ENCODE measurements at places on chromosomes 6 and 20.

GRCh38 chr20:45347297-45347935 is 808 bp downstream of the SDC4 start:
- DNase-seq: no peak

DNA sequence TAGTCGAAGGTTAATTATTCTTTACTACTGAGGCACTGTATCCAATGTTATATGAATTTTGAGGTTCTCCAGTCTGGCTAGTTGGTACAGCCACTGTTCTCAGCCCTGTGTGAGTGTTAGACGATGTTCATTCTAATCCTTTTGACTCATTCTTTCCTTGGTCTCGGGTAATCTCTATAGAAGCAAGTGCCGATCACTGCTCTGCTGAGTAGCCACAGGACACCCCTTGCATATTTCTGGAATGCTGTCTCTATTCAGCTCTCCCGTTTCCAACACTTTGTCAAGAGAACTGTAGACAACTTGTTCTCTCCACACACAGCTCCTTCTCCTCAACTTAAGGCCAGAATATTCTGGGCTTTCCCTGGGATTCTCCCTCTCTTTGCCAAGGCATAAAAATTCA is 42.4 kb upstream of the PLCB1 start:
- no peak for DNase-seq

GRCh38 chr6:41428996-41429421 is 93.6 kb downstream of the NCR2 start:
- peak; percentile 77 for DNase-seq

GRCh38 chr6:28393912-28394662 is 5.5 kb downstream of the ZSCAN12 start:
- no peak for DNase-seq

DNA sequence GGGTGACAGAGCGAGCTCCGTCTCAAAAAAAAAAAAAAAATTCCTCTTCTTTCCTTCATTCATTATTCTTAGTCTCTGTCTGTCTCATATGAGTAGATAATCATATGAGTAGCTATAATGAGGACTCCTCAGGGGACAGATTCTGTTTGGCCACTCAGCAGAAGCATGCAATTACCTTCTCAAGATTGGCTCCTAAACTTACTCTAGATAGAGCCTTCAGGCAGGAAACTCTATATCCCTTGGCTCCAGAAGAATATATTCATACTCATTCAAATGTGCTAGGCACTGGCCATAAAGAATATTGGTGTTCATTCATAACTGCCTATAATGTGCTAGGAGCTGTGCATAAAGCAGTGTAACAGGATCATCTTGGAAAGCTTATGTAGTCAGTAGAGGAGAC is 2.2 kb upstream of the ACAT2 start:
- no peak for DNase-seq

DNA sequence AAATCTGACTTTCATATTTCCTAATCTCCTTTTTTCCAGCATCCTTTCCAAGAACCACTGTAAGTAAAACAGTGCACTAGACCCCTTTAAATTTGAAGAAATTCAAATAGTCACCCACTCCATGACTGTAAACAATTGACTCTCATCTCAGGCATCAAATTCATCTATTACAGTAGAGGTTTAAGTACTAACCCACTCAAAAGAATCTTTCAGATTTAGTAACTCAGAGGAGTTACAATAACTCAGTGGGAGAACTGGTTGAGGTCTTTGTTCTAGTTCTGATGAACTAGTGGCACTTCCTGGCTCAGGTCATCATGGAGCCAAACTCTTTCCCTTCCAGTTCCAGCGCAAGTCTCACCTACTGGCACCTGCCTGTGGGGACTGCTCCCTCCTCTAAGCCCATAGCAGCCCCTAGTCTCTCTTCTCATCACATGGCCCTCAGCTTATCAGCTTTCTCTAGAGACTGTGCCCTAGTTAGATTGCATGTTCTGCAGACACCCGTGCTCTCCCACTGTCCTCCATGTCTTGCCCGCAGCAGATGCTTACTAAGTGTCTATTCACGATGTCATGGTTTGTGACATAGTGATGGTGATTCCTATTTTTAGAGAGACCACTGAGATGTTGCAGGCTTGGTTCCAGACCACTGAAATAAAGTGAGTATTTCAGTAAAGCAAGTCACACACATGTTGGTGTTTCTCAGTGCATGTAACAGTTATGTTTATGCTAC is 196.2 kb downstream of the TBC1D7 start:
- DNase-seq: no peak

- no peak for DNase-seq
These were observed 94.5 kb downstream of the SIM1 start for GRCh38 chr6:100370265-100370664.

- no peak for DNase-seq
These were observed 54.2 kb downstream of the BCAS4 start for GRCh38 chr20:50848846-50849673.

DNA sequence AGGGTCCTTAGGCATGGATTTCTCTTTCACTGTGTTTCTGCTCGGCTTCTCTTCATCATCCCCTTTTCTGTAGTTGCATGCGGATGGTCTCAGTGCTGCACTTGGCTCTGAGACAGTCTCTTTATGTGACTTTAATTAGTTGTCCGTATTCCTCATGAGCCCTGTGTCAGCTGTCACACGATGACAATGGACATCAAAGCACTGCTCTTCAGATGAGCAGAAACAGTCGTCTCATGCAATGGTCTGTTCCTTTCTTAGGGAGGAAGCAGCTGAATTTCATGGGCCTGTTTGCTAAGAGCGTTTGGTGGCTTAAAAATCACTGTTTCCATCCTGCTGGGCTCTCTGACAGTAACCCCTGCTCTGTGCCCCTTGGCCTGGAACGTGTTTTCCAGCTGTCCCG is 64.9 kb downstream of the SYTL3 start:
- DNase-seq: no peak

- DNase-seq: no peak
These were observed 19.9 kb downstream of the ZNF451 start for GRCh38 chr6:57109880-57110279.

- DNase-seq: no peak
These were observed 21.6 kb downstream of the TFEB start for GRCh38 chr6:41713650-41714291.

- DNase-seq: no peak
These were observed 137.5 kb downstream of the ATXN1 start for GRCh38 chr6:16623731-16624130.

DNA sequence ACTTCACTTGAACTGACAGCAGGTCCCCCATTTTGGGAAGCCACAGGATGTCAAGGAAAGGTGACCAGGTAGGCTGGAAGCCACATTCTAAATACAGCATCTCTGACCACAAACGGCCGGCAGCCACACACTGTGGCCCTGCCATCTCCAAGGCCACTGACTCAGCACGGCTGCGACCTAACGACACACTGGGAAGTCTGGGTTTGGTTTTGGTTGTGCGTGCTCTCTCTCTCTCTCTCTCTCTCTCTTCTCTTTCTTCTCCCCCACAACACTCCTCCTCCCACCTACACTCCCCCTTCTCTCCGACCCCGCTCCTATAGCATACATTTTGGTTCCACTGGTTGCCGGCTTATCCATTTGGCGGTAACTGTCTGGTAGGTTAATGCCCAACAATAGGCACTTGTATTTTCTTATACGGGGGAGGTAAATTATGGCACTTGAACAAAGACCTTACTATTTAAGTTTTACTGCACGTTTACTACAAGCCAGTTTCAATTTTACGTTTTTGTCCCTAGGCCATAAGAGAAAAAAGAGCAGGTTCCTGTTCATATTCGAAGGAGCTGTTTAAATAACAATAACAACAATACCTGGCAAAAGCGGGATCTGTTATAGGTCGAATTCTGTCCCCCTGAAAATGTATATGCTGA is 103.6 kb downstream of the GMDS start:
- no peak for DNase-seq

DNA sequence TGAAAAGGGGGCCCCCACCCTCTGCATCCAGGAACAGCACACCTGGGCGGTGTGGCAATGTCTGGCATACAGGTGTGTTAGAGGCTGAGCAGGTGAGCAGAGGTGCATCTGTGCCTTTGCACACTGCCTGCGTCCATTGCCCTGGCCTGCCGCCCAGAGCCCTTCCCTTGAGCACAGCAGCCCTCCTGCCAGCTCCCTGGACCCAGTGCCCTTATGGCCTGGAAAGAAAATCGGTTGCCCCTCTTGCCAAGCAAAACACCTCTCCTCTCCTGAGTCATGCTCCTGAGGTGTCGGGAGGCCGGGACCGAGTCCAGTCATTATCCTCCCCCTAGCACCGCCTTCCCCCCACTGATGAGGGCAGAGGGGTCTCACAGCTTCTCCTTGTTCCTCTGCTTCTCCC is 259.9 kb downstream of the SMOC2 start:
- DNase-seq: no peak

GRCh38 chr20:11438412-11438811 is 479.3 kb upstream of the BTBD3 start:
- DNase-seq: no peak

- DNase-seq: no peak
These were observed 65.3 kb downstream of the AIG1 start for GRCh38 chr6:143125864-143126573.

- peak; percentile 62 for DNase-seq
These were observed 210.0 kb upstream of the SNX9 start for GRCh38 chr6:157613011-157613522.

DNA sequence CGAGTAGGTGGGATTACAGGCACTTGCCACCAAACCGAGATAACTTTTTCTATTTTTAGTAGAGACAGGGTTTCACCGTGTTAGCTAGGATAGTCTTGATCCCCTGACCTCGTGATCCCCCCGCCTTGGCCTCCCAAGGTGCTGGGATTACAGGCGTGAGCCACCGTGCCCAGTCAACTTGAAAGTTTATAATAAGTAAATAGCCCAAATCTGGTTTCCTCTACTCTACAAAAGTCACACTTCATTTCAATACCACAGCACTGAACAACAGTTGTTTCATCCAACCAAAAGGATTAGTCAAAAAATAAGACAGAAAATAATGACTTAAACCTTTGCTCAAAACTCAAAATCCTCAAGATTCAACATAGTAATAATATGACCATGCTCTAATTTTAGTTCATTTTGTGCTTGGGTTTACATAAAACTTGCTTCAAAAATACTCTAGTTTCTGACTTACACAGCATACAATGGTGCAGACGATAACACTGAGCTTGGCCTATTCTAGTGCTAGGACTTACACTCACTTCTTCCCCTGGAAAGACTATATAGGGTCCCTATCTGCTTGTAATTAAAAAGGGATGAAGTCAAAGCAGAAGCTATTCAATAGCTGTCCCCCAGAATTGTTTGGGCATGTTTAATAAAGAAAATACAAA is 56.7 kb downstream of the NT5E start:
- DNase-seq: no peak

- DNase-seq: no peak
These were observed 2.8 kb upstream of the MC3R start for GRCh38 chr20:56245761-56246160.

DNA sequence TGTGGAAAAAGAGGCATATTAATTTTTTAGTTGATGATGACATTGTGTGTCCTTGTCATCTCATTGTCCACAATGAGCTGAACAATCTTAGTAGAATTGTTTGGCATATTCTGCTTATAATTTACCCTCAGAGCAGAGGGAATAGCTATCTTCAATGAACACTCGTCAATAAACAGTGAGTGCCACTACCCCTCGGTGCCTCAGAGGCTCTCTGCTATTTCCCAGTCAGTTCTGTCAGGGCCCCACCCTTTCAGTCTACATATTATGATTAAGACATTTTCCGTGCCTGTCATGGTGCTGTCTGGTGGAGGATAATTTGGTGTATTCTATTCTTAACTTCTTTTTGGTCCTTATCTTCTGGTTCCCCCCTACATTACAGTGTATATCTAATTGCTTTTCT is 31.2 kb downstream of the NUS1 start:
- DNase-seq: no peak

- no peak for DNase-seq
These were observed 492.5 kb downstream of the CDKAL1 start for GRCh38 chr6:21026576-21027273.

GRCh38 chr6:159533568-159533967 is 159.5 kb downstream of the SOD2 start:
- DNase-seq: no peak

DNA sequence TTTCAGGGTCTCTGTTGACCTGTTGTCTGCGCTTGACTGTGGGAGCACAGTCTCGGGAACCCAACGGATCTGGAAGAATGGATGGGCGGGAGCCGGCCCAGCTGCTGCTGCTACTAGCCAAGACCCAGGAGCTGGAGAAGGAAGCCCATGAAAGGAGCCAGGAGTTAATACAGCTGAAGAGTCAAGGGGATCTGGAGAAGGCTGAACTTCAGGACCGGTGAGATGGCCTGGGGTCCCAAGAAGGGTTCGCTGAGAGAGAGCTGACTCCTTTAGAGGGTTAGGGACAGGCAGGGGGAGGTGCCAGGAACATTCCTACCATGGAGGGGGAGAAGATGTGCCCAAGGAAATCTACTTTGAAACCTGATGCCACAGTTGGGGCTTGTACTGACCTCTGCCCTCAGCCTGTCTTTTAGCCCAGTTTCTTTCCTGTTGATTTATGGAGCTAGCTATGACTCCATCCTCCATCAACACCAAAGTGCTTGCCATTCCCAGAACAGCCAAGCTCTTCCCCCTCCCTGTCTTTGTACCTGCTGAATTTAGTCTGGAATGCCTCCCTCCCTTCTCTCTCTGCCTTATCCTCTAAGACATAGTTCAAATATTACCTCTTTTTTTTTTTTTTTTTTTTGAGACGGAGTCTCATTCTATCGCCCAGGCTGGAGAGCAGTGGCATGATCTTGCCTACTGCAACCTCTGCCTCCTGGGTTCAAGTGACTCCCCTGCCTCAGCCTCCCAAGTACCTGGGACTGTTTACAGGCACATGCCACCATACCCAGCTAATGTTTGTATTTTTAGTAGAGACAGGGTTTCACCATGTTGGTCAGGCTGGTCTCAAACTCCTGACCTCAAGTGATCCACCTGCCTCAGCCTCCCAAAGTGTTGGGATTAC is 12.2 kb downstream of the CEP250 start:
- DNase-seq: peak; percentile 49

GRCh38 chr20:48686238-48687116 is 141.3 kb downstream of the PREX1 start:
- DNase-seq: peak; percentile 47

- no peak for DNase-seq
These were observed 23.5 kb upstream of the CTNNBL1 start for GRCh38 chr20:37670351-37670791.

- DNase-seq: no peak
These were observed 209.0 kb downstream of the SYNE1 start for GRCh38 chr6:152428126-152428525.

- no peak for DNase-seq
These were observed 208.8 kb downstream of the BMP2 start for GRCh38 chr20:6976106-6976900.

DNA sequence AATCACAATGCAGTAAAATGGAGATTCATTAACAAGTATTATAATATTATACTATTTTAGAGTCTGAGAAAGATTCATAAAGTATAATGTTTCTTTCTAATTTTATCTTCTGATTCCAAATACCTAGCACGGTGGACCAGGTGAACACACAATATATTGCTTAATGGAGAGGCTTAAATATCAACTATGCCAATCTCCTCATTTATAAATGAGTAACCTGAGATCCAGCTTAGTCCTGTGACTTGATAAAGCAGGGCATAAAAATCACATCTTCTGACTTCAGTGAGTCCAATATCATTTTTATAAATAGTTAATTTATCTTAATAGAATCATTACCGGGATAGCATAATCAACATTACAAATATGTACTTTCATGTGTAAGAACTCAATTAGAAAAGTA is 144.4 kb upstream of the GJE1 start:
- DNase-seq: no peak
